Nucleus accumbens (tissue), 56 donors: ENCODE measurements at places on chromosomes 7 and 10.

GRCh38 chr7:90999989-91000979 is 263.9 kb upstream of the FZD1 start:
- DNase-seq: no peak

- DNase-seq: no peak
Observed at GRCh38 chr7:17560516-17560915, 262.1 kb downstream of the AHR start.

- no peak for DNase-seq
Observed at GRCh38 chr7:100189061-100189460, 11.3 kb downstream of the STAG3 start.

DNA sequence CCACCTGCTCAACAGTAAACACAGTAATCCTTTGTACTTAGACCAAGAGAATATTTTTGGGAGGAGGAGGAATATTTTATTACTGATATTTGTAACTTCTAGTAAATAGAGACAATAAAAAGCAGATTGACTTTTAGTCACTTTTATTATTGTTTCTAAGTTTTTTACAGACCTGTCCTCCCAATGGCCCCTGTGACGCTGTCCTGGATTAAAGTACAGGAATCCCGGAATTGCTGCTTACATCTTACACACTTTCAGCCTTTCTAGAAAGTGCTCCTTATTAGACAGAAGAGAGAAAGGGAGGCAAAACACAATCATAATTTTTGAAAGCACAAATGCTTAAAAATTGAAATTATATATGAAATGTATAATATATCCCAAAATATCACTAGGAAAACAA is 86.4 kb upstream of the PRKG1 start:
- no peak for DNase-seq

DNA sequence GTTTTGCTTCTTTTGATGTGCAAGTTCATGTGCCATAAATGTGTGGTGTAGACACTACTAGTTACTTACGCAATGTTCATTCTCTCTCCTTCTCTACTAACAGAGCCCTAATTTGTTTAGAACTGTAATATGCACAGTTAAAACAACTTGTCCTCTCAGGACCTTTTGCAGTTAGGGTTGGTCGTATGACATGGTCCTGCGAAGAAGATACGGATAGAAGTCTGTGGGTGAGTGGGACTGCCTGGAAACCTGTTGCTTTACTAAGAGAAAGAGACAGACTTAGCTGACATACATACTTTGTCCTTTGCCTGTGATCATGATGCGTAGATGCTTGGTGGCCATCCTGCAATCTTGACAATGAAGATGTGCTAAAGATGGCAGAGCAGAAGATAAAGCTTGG is 51.1 kb downstream of the PRPF18 start:
- no peak for DNase-seq

GRCh38 chr10:4646547-4646946 is 179.5 kb upstream of the AKR1E2 start:
- no peak for DNase-seq

DNA sequence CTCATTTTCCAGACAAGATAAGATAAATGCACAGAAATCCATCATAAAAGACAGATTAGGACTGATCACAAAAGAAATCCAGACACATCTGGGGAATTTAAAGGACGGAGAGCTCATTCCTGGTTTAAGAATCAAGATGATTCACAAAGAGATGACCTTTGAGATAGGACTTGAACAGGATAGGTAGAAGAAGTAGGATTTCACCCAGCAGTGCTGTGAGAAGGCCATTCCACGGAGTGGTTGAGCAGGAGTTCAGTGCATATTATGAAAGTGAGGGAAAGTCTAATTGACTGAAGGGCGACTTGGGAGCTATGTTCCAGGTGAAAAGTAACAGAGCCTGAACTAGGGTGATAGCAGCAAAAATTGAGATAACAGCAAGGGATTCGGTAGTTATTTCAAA is 73.7 kb downstream of the GAD2 start:
- DNase-seq: no peak

GRCh38 chr10:72800741-72801092 is 92.8 kb upstream of the OIT3 start:
- no peak for DNase-seq

GRCh38 chr10:79248341-79249185 is 98.7 kb upstream of the PPIF start:
- DNase-seq: peak; percentile 79

DNA sequence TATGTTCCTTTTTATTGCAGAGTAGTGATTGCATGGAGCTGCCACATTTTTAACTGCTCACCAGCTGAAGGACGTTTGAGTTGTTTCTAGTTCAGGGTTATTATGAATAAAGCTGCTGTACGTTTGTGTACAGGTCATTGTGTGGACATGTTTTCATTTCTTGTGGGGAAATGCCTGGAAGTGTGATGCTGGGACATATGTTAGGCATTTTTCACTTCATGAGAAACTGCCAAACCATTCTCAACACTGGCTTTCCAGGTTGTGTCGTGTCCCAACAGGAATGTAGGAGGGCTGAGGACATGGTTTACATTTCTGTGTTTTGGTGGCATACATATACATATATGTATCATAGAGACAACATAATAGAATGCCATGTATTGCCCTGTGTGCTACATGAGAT is 73.0 kb downstream of the NEURL1 start:
- no peak for DNase-seq

- DNase-seq: no peak
Observed at GRCh38 chr7:30187513-30187912, 52.7 kb downstream of the MTURN start.
